Mammary epithelial cell (primary cell): ENCODE measurements at places on chromosomes 13 and 19. TPM values are rescaled to one million over a fixed set of nuclear protein-coding genes. Genes with fewer than 3 reads are reported as not detected.

GRCh38 chr13:114145256-114145655, 12.8 kb upstream of the RASA3 start:
- no peak for DNase-seq

- no peak for DNase-seq
Measured at GRCh38 chr13:82370316-82370715, 1512.0 kb downstream of the SLITRK1 start.

DNA sequence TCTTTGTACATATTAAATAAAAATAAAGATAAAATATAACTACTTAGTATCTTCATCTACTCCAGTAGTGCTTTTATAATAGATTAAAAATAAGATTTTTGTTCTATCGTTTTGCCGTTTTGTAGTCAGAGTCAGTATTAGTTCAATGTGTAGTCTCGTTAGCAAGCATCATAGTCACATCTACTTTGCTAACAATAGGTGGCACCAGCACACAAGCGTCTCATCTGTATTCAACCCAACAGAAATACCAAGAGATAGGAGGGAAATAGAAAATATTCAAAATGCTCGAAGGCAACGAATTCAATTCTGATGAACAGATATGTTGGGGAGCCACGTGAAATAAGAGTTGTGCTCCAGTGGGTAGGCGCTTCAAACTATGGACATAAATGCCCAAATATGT, 21.4 kb upstream of the MICU2 start:
- peak; percentile 53 for DNase-seq

DNA sequence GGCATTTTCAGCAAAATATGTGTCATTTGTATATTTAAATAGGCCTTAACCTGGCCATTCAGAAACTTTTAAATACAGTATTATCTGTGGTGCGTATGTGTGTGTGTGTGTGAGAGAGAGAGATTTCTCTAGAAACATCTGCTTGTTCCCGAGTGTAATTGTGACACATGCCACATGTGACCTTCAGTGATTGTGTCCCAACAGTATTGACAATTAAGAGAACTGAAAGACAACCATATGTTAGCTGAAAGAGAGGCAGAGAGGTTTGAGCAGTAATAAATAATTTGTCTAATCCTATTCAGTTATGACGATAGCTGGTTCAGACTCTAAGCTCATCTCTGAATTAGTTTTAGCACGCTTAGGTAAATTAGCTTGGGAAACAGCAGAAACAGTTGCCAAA, 1503.1 kb downstream of the PCDH9 start:
- DNase-seq = no peak

DNA sequence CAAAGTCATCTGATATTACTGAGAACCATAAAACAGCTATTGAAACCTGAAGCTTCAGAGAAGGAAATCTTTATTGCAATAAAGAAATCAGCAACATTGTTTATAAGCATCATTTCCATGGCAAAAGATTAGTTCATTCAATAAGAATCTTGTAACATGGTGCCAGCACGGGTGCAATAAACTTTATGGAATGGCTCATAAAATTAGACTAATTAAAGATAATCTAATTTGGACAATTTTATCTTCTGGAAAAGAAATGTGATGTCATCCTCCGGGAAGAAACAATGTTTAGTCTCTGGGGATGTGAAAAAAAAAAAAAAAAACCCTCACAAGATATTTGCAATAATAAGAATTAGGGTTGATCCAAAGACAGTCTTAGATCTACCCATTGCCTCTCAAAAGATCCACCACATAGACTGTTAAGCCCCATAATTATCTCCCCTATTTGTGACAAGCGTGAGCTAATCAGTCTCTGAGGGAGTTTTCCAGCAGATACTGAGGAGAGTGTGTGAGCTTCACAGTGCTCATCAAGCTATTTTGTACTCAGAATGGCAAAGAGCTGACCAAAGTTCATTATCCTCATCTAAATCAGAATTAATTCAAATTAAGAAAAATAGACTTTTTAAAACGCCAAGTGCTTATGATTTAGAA, 297.0 kb upstream of the EDNRB start:
- no peak for DNase-seq

GRCh38 chr19:18204394-18205199, 755 bp upstream of the RAB3A start:
- DNase-seq = no peak

DNA sequence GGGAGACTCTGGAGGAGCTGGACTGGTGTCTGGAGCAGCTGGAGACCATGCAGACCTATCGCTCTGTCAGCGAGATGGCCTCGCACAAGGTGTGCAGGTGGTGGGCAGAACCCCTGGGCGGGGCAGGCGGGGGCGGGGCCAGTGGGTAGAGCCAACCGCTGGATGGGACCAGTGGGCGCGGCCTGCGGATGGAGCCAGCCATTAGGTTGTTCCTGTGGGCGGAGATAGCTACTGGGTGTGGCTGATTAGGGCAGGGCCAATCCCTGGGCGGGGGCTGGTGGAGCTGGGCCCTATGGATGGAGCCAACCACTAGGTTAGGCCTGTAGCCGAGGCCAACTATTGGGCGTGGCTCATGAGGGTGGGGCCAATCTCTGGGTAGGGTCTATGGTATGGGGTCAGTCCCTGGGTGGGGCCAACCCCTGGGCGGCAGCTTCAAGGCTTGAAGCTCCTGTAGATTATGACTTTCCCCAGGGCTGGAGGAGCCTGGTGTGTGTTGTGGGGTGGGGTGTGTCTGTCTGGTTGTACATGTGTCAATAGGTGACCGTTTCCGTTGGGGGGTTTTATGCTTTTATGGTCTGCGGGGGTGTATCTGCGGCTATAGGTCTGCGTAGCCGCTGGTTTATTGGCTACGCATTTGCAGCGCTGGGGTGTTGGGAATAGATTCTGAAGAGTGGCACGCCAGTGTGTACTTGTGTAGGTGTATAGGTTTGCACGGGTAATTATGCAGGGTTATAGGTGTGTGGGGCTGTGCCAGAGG, 30.7 kb downstream of the PDE4A start:
- DNase-seq = no peak

Gene CCDC8
- polyA plus RNA-seq = 47.7 TPM

Gene ONECUT3
- polyA plus RNA-seq = 0.01 TPM

GRCh38 chr19:10752237-10752912, 34.5 kb downstream of the DNM2 start:
- no peak for DNase-seq

- DNase-seq = peak; percentile 30
Measured at GRCh38 chr19:40549007-40549708, 27.5 kb upstream of the SHKBP1 start.

- DNase-seq = no peak
Measured at GRCh38 chr19:4578552-4579248, 19.2 kb upstream of the SEMA6B start.

DNA sequence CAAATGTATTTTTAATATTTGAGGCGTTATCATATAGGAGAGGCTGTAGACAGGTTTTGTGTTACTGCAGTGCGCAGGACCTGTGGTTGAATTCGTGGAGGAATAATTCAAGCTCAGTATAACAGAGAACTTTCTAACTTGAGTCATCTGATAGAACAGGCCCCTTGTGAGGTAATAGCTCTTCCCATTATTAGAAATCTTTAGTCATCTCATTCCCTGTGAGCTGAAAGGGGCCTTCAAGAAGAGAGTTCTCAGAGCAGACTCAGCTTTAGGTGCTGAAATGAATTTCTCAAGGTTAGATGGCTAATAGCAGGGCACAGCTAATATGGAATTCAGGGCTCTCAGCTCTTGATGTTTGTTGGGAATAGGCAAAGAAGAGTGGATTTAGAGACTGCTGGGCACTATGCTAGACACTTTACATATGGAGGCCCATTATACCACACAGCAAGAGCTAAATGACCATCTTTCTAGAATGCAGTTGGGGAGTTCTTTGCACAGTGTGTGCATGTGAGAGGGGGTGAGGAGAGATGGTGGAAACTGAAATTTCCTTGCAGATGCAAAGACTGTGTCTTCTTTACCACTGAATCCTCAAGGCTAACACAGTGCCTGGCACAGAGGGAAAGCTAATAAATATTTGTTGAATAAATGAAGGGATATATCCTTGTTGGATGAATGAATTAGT, 89.5 kb downstream of the DGKH start:
- DNase-seq = peak; percentile 51

Gene PLIN4
- 2.7 TPM for polyA plus RNA-seq

DNA sequence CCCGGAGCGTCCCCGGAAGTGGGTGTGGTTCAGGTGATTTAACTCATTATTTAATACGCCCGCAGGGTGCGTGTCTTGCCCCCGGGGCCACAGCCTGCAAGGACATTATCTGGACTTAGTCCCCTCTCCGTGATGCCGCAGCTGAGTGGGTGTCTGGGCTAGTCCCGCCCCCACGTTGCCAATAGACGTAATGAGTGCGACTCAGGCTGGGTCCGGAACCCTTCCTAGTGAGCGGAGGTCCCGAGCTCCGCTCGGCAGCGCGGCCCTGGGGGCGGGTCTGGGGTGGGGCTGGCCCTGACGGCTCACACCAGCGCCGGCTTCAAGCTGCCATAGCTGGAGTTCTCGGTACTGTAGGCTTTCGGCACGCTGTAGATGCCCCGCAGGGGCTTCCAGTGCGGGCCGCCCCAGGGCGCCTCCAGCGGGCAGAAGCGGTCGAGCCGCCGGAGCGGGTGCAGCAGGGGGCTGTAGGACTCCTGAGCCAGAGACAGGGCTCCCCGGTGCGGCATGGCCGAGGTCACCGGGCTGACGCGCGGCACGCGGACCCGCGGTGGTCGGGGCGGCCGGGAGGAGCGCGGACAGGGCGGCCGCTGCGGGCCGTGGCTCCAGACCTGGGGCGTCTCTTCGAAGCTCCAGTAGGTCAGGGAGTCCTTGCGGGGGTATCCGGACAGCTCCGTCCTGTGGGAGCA, 918 bp upstream of the LHB start:
- no peak for DNase-seq

DNA sequence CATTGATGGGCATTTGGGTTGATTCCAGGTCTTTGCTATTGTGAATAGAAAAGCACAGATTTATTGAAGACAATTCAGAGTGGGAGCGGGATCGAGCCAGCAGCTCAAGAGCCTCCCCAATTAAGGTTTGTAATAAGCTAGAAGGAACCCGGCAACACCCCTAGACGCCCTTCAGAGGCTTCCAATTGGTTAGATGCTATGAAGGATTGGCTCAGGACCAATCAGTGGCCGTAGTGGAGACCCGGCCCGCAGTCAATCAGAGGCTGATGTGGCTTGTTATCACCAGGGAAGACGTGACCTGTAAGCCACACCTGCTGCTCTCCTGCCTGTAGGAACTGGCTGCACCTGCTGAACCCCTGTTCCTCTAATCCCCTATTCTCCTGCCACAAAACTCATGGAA, 14.6 kb downstream of the SIGLEC11 start:
- no peak for DNase-seq

Gene C19orf38
- 0.07 TPM for polyA plus RNA-seq

DNA sequence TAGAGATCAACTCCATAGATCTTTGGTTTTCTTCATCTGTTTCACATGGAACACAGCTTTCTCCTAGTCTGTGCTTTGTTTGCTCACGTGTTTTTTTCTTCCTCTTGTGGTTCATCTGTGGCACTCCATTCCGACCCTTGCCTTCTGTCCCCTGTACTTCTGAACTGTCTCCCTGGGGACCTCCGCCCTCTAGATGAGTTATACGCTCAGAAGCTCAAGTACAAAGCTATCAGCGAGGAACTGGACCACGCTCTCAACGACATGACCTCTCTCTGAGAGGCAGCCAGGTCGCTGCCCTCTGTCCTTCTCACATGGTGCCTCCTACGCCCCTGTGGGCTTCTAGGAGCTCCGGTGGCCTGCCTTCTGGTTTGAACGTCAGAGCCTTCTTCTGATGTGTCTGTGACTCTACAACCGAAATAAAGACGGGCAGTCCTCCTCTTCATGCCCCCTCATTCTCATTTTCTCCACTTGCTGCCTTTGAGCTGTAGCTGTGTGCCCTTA, 16.6 kb upstream of the RAB8A start:
- DNase-seq = no peak

Gene TNNT1
- 21.5 TPM for polyA plus RNA-seq

Gene PTPRS
- polyA plus RNA-seq = 8.0 TPM

Gene AMH
- polyA plus RNA-seq = 0.23 TPM

Gene ZNF433
- polyA plus RNA-seq = 0.46 TPM

DNA sequence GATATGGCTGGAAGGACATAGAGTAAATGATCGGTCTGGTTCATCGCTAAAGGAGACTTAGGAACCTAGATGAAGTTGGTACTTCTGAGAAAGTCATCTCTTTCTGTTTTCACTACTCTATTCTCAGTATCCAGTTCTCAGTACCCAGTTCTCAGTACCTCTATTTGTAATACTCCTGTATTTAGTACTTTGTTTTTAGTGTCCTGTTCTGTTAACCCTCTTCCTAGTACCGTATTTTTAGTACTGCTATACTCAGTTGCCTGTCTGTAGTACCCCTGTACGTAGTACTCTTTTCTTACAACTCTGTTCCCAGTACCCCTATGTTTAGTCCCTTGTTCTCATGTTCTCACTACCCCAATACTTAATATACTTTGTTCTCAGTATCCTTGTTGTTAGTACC, 1.2 kb downstream of the RFXAP start:
- no peak for DNase-seq

DNA sequence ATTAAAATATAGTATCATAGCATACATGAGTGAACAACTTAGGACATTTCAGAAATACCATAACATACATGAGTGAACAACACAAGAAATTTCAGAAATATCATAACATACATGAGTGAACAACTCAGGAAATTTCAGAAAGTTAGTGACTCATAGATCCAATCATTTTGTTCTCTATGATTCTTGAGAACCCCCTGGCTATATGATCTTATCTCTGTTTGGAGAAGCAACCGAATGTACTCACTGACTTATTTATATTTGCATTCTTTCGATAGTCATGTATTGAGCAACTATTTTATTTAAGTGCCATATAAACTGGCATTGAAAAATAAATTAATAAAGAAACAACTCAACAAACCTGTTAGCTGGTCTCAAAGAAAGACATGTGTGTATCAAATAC, 251.1 kb downstream of the EFNB2 start:
- DNase-seq = peak; percentile 82
